ENCODE measurements at places on chromosomes 7 and 10. TPM values are rescaled to one million over a fixed set of nuclear protein-coding genes. Genes with fewer than 3 reads are reported as not detected.

TUBB8 gene
- 0.76 TPM for polyA plus RNA-seq

DNA sequence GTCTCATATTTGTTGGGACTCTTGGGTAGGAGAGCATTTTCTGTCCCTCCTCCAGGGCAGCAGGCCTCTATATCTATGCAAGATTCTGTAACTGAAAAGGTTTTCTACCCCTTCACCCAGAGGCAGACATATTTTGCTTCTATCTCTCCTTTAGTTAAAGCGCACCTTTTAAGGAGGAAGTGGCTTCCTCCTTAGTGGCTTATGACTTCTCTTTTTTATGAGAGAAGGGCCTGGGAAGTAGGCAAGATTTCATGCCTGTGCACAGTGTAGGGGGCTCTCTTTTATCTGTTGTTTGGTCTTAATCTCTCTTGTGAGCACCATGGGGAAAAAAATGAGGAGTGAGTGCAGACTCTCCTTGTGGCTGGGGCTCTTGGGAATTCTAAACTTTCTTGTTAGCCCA is 122.1 kb downstream of the LRMDA start:
- DNase-seq = no peak

DNA sequence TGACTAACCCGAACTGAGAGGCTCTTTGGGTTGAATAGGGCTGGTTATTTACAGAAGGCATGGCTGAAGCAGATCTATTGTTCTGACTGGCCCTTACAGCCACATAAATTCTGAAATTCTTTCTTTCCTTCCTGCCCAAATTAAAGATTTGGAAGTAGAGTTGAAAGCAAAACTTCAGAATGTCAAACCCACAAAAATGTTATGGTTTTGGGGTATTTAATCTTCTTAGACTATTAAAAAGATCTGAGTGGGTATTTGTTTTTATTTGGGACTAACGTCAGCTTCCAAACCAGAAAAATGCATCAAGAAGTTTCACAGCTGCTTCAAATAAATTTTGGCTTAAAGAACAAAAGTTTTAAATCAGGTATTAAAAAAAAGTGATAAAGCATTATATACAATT is 124.5 kb downstream of the AHR start:
- DNase-seq = no peak

GRCh38 chr10:131567279-131568162 is 256.0 kb upstream of the TCERG1L start:
- DNase-seq = no peak

DNA sequence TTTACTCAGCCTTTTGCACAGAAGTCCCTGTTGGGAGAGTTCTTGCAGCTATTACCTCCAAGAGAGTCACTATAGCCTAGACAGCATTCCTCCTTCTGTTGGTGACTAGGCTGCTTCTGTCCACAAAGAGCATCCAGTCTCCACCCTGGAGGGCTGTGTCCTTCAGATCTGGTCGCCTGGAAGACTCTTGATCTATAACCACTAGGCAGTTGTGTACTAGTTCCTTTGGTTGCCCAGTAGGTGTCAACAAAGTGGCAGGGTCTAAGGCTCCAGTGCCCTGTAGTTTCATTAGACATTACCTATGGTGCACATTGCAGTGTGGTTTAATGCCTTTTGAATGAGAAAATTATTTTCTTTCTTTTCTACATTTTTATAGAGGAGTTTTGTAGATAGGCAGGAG is 11.3 kb upstream of the AKR1C2 start:
- DNase-seq = no peak
